Fibroblast of villous mesenchyme (primary cell): ENCODE measurements at places on chromosomes 1 and 21.
A peak's percentile ranks its signal among the peaks of the same experiment; 100 is the strongest.

DNA sequence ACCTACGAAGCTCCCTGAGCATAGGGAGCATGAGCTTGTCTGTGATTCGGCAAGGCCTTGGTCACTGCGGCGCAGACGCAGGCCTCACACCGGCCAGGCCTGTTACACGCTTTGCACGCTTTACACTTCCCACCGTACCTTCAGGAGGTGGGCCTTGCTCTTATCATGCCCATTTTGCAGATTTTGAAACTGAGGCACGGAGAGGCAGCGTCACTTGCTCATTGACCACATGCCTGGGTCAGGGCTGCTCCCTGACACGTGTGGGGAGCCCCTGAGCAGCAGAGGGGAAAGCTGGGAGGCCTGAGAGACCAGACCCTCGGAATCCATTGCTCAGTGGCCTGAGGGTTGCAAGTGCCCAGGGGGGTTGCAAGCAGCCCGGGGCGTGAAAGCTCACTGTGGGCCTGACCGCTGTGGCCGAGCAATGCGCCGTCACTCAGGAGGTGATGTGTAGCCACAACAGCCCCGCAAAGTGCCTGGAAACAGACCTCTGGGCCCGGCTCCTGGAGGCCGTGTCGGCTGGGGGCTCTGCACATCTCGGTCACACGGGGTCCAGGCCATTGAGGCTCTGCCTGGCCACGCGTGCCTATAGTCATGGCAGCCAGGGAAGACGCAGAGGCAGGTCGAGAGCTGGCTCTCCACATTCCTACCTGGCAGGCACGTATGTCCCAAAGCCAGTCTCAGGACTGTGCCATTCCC, 6.9 kb downstream of the ARHGEF16 start:
- no peak for DNase-seq

DNA sequence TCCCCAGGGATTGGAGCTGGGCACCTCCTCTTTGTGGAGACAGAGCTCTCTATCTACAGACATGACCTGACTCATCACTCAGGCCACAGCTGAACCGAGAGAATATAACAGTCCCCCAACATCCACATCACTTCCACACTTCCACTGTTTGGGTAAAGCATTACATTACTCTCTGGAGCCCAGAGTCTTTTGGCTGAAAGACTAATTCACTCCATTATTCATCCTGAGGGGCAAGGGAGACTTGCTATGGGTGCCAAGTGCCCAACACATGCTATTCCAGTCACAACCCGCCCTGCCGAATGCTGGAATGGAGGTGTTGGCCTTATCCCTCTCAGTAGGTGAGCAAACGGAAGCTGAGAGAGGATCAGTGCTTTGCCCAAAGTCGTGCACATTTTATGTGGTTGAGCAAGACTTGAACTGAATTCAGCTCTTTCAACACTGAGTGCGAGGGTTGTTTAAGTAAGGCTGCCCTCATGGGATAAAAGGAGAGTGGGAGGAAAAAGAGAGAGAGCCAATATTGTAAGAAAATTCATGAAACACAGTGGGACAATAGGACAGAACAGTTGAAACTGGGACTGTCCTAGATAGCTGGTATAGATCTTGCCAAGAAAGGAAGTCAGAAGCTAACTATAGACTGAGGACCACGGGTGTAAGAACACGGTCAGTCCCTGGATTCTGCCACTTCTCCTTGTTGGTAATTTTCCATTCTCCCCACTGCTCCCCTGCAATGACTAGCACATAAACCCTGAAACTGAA, 13.5 kb upstream of the CHI3L1 start:
- peak; percentile 92 for DNase-seq

- no peak for DNase-seq
Observed at GRCh38 chr1:232486006-232486405, 143.9 kb downstream of the SIPA1L2 start.

DNA sequence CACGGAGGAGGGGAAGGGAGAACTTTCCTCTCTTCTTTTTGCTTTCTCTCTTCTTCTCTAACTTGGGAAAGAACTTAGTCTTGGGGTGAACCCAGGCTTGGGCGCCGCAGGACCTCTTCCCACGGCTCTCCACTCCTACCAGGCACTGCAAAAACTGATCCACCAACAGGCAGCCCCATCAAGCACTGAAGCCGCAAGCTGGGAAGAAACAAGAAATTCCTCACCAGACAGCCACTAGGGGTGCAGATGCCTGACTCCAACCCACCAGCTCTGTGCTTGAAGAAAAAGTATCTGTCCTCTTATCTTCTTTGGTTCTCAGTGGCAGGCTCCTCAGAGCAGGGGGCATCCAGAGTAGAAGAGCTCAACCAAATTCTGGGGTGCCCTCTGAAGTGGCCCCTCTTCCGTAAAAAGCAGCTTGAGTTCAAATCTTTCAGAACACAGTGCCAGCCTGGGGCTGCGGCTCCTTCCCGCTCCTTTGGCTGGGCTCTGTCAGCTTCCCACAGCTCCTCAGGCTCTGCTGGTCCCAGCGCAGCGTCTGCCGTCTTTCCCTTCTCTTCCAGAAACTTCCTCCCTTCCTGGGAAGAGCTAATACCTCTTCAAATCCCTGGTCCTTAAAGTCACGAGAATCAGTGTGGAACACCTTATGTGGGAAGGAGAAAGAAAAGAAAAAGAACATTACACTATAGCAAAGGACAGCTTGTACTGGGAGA, 2.4 kb downstream of the SLC41A1 start:
- no peak for DNase-seq

DNA sequence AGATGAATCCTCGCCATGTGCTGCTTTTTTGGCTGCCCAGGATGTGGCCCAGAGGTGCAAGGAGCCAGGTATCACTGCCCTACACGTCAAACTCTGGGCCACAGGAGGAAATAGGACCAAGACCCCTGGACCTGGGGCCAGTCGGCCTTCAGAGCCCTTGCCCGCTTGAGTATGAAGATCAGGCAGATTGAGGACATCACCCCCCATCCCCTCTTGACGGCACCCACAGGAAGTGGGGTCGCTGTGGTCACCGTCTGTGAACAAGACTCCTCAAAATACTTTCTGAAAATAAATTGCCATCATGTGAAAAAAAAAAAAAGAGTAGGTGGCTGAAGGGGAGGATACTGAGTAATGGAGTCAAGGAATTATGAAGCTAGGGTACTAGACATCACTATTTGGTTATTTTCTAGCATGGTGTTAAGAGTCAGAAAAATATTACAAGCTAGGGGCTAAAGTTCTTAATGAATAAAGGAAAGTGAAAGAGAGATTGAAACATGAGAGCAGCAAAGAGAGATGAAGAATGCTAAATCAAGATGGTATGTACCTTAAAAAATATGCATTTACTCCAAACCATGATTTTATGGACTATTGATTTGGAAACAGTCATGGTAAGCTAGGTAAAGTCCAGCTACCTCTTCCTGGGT, 84.9 kb downstream of the CLEC20A start:
- no peak for DNase-seq

GRCh38 chr1:160758521-160758920, 19.5 kb downstream of the SLAMF7 start:
- DNase-seq: no peak

GRCh38 chr1:101683561-101683960, 313.2 kb downstream of the OLFM3 start:
- no peak for DNase-seq

DNA sequence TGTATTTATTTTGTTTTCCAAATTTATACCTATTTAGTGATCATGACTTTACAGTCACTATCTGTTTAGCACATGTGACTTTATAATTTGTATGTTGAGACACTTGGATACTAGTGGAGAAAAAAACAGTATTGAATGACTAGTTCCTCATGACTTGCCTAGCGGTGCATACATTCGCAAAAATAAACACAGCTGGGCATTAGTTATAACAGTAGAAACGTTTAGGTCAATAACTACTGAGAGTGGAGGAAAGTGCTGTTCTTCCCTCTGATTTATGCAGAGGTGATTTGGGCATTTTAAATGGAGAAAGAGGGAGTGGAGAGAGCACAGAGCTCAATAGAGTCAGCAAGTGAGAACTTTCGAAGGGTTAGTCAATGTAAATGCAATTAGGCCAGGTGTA, 1679.0 kb upstream of the B3GALT2 start:
- no peak for DNase-seq

GRCh38 chr1:168811176-168811575, 82.2 kb upstream of the DPT start:
- DNase-seq: no peak

GRCh38 chr1:234600418-234601281, 9.3 kb downstream of the IRF2BP2 start:
- DNase-seq: peak; percentile 51

GRCh38 chr1:198030682-198031081, 113.5 kb downstream of the LHX9 start:
- peak; percentile 55 for DNase-seq

DNA sequence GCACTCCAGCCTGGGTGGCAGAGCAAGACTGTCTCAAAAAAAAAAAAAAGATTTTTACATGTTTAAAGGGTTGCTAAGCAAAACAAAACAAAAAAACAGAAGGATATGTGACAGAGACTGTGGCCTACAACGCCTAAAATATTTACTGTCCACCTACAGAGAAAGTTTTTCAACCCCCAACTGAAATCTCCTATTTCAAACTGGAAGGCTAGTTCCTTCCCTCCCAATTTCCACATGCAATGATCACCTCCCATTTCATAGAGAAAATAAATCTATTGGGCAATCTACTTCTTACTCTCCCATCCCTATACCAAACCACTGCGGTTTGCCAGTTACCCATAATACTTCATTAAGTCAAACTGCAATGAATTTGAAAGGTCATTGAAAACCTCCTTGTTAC, 74.2 kb downstream of the ST3GAL3 start:
- peak; percentile 17 for DNase-seq

- DNase-seq: peak; percentile 40
Observed at GRCh38 chr1:9180111-9180819, 51.4 kb upstream of the GPR157 start.

DNA sequence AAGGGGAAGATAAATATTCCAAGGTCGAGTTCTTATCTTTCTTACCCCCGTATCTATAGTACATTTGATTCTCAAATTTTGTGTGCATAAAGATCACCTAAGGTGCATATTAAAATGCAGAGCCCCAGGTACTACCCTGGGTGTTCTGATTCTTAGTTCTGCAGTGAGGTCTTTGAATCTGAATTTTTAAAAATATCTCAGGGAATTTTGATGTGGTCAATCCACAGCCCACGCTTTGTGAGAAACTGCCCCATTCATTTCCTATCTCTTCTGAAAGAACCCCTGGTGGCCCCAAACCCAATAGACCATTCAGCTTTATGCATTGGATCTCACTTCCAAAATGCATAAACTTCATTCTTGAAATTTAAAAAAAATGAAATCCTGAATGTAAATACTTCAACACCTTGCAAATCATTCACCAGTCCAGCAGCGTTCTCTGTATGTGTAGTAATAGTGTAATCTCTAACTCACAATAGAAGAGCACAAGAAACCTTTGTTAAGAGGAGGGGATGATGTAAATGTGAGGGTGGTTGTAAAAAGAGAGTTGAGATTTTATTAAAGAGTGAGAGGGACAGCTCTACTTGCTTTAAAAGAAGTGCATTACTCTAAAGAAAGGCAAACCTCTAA, 108.8 kb upstream of the ZP4 start:
- DNase-seq: no peak

DNA sequence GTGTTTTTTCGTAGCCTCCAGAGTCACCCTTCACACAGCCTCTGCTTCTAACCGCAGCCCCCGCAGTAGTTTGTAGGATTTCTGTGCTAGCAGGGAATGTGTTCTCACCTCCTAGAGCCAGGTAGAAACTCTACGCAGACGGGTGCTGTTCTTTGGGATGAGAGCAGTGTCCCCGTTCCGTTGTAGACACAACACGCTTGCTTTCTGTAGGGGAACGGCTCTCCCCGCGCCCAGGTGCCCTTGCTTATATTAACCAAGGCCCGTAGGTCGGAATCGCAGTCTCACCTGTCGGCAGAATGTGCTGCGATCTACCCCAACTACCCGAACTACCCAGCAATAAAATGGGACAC, 111.8 kb upstream of the NBPF11 start:
- no peak for DNase-seq

DNA sequence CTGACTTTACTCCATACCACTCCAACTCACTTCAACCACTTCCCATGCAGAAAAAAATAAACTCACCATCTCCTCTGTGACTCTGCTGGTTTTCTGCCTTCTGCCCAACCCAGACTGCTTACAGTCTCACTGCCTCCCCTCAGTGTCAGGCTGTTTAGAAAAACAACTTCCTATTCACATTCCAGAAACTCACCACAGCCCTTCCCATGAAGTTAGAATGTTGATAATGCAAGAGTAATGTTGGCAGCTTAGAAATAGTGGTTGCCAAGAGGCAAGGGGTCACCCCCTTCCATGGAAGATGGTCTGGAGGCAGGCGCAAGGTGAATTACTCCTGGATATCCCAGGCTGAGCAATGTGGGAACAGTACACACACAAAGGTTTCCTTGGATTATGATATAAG, at the start of gene SELP:
SELP (minus strand) TSS at position 119 of the 400 bp plus-strand sequence; CDS start at position 69, 50 bp downstream.
- peak; percentile 2 for DNase-seq

DNA sequence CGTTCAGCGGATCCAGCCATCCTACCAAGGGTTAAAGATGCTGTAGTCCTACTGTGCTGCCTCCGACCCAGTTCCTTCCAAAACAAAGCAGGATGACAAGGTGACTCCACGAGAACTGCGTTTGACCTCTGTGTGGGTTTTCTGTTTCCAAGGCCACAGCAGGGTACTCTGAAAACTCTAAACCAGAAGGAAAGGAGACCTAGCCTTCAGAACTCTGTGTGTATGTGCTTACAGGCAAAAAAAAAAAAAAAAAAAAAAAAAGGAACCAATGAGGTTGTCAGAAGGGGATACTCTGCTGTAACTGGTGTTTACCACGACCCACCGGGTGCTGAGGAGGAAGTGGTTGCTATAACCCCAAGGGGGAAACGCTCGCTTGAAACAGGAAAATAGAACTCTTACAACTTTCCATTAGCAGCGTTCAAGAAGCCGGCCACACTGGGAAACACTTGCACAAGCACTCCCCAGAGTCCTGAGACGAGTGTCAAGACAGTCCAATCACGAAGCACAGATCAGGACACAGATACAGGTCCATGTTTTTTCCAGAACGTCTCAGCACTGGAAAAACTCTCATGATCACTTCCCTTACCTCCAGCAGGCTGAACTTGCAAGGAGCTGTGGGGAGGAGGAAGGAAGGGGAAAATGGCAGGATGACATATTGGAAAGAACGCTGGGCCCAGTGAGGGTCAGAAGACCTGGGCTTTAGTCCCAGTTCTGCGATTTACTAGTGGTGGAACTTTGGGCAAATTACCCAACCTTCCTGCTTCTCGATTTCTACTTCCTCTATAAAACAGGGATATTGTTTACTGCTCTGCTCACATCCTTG, 64.0 kb downstream of the ITPKB start:
- peak; percentile 40 for DNase-seq

DNA sequence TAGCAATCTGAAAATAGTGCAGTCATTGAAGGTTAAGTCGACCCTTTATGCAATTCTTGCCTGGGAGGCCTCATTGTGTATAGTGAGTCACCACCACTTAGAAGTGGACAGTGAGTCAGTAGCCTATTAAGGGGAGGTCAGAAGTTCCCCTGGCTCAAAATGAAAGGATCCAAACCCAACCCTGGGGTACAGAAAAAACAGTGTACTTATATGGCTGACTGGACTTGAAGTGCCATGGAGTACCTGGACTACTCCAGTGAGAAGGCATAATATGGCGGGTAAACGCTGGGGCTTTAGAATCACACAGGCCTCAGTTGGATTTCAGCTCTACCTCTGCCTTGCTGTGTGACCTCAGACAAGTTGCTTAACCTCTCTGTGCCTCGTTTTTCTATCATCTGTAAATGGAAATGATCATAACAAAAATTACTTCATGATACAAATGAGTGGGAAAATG, 2.2 kb upstream of the BCL9 start:
- peak; percentile 96 for DNase-seq

GRCh38 chr1:219805191-219805590, 123.2 kb downstream of the SLC30A10 start:
- no peak for DNase-seq

GRCh38 chr1:233582439-233582838, 31.5 kb upstream of the KCNK1 start:
- no peak for DNase-seq

GRCh38 chr1:226569879-226570547, 21.4 kb downstream of the STUM start:
- no peak for DNase-seq
